ENCODE measurements at places on chromosomes 6 and 20.
A peak's percentile ranks its signal among the peaks of the same experiment; 100 is the strongest.

DNA sequence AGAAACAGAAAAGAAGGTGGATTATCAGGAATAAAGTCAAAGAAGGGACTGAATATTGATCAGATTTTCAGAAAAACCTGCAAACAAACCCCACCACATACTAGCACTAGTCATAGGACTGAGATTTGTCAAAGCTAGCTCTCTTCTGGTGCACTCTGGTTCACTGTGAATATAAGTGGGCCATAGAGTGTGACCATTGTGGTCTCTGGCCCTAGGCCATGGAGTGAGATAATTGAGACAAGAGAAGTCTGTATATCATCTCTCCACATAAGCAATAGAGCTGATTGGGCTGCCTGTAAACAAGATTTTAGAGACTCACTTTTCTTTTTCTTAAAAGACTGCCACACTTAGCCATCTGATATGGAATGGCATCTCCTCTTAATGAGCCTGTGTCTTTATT is 247.2 kb downstream of the LAMA2 start:
- no peak for DNase-seq

DNA sequence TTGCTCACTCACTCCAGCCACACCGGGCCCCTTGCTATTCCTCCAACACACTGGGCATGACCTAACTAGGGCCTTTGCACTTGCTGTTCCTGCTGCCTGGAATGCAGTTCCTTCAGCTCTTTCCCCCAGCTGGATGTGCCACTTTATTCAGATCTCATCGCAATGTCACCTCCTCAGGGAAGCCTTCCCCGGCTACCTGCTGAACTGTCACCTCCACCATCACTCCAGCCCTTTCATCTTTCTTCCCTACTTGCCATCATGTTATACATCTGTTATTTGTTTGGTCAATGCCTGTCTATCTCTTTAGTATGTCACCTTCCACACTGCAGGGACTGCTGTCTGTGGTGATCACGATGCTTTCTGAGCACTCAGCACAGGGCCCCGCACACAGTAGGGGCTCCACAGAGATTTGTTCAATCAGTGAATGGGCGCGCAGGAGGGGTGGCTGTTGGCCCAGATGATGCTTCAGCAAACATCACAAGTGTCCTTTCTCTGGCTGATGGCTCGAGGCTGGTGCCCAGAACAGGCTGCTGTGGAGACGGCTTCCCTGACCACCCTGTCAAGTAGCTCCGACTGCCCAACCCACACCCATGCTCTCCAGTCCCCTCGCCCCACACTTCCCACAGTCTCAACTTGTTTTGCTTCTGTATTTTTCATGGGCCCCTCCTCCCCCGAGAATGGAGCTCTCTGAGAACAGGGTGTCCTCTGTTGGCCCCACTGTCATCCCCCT is 31.8 kb downstream of the CEBPB start:
- no peak for DNase-seq

- DNase-seq = no peak
Observed at GRCh38 chr20:41350408-41350962, 9.9 kb downstream of the LPIN3 start.

DNA sequence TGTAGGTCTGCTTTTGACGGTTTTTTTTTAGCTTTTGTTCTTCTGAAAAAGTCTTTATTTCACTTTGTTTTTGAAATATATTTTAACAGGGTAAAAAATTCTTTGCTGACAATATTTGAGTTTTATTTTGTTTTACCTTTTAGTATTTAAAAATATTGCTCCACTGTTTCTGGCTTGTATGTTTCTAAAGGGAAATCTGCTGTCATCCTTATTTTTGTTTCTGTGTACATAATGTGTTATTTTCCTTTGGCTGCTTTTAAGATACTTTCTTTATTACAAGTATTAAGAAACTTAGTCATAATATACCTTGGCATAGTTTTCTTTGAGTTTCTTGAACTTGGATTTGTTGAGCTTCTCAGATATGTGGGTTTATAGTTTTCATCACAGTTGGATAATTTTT is 88.6 kb upstream of the SPACA1 start:
- no peak for DNase-seq

GRCh38 chr6:154487367-154488247 is 22.9 kb downstream of the CNKSR3 start:
- no peak for DNase-seq

- DNase-seq = no peak
Observed at GRCh38 chr6:15947923-15948322, 181.0 kb upstream of the MYLIP start.

GRCh38 chr6:75065523-75065922 is 140.3 kb downstream of the COL12A1 start:
- DNase-seq = peak; percentile 48

GRCh38 chr20:51936377-51936776 is 134.1 kb upstream of the SALL4 start:
- DNase-seq = no peak
